Vagina (tissue), 2 donors: ENCODE measurements at places on chromosomes 7 and 10. TPM values are rescaled to one million over a fixed set of nuclear protein-coding genes. Genes with fewer than 3 reads are reported as not detected.

DNA sequence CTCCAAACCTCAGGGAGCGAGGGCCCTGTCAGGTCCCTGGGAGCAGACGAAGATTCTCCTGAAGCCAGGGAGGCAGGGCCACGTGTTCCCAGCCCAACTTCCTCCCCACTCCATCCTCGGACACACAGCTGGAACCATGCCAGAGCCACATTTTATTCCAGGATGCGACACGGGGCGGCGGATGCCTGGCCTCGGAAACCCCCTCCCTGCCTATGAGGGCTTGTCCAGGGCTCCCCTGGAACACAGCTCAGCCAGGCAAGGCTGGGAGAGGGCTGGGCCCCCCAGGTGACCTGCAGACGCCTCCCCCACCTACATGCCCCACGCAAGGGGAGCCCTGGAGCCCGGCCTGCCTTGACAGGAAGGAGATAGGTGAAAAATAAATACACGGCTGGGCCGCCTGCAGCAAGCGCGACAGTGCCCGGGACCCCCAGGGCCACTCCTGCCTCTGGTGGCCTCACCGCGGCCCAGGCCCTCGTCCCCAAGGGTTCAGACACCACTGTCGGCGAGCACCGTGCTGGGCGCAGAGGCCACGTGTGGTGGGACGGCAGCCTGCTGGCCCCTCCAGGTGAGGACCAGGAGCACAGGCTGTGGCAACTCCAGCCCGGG, 21.5 kb downstream of the GET4 start:
- peaks cover 11% of the 10 kb centered on the region for H3K4me1 ChIP-seq
- no peak overlapping the region for H3K27ac ChIP-seq
- no peak overlapping the region for H3K4me3 ChIP-seq

GRCh38 chr7:149719912-149720335, 53.5 kb downstream of the ZNF467 start:
- no peak overlapping the region for H3K27ac ChIP-seq
- no peaks in the 10 kb centered on the region for H3K27me3 ChIP-seq
- peak; percentile 89 for DNase-seq
- peaks cover 44% of the 10 kb centered on the region for H3K36me3 ChIP-seq
- peaks cover 23% of the 10 kb centered on the region for H3K4me1 ChIP-seq

DNA sequence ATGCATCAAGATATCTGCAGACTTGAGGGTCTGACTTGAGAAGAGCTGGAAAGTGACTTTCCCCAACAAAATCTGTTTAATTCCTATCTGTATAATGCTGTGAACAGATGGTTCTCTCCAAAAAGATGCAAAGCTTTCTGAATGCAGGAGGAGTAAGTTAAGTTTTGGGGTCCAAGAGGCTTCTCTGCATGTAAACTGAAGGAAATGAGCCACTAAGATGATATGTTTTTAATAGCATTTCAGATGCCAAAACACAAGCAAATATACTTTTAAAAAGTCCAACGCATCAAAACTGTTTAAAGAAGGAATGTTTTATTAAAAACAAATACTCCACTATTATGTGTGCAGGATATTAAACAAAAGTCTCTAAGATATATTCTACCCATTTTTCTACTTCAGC, 137.0 kb downstream of the STRA8 start:
- H3K4me3 ChIP-seq: no peak overlapping the region
- no peak for DNase-seq
- no peaks in the 10 kb centered on the region for H3K27me3 ChIP-seq
- no peak overlapping the region for H3K27ac ChIP-seq

C1GALT1 gene
- 29.0 TPM for total RNA-seq

DNA sequence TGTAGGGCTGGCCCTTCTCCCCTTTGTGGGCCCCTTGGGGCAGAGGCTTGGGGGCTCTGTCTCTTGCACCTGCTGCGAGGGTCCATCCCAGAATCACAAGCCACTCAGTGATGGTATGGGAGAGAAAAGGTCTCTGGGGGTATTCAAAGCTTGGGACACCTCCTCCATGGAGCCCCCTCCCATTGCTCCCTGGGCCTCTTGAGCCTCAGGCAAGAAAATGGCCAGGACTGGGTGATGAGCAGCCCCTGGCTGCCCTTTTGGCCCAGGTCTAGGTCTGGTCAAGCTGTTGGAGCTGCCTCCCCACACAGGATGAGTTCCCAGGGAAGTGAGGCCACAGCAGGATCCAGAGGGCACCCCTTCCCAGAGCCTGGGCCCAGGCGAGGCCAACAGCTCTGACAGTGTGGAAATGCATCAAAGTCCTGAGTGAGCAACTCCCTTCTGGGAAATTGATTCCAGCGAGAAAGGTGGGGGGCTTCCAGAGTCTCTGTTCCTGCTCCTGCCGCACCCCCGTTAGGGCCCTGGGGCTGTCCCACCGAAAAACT, 3.4 kb upstream of the MYL7 start:
- H3K4me3 ChIP-seq: no peak overlapping the region
- no peak for DNase-seq
- no peak overlapping the region for H3K27ac ChIP-seq

DNA sequence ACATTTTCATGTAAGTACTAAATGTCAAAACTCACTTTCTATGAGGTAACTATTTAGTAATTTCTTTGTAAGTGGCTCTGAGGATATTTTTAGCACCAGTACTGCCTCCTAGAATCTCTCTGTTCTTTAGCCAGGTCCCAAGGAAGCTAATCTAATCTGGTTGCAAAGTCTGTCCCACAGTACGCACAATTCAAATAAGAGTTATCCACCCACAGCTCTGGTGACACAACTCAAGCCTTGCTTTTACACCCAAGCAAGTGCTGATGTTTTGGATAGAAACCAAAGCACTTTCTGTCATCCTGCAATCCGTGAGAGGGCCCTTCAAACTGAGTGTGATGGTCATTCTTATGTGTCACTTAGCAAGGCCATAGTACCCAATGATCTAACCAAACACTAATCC, 14.5 kb downstream of the GIMAP5 start:
- H3K4me1 ChIP-seq: no peaks in the 10 kb centered on the region
- no peak overlapping the region for H3K4me3 ChIP-seq
- H3K27ac ChIP-seq: no peak overlapping the region
- DNase-seq: no peak

OR9A2 gene
- not detected for total RNA-seq

MYO3A gene
- 0.25 TPM for total RNA-seq

CRTAC1 gene
- 2.5 TPM for total RNA-seq

DNA sequence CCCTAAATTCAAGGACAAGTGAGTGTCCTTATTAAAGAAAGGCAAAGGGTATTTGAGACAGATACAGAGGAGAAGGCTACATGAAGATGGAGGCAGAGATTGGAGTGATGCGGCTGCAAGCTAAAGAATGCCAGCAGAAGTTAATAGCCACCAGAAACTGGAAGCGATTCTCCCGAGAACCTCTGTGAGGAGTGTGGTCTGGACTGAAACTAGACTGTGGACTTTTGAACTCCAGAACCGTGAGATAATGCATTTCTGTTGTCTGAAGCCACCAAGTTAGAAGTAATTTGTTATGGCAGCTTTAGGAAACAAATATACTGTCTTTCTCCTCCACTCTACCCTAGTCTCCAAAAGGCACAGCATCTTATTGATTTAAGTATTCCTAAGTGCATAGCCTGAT, 80.3 kb upstream of the CREB5 start:
- no peak overlapping the region for H3K4me3 ChIP-seq
- H3K27me3 ChIP-seq: no peaks in the 10 kb centered on the region
- no peaks in the 10 kb centered on the region for H3K36me3 ChIP-seq
- no peak for DNase-seq
- peaks cover 7% of the 10 kb centered on the region for H3K4me1 ChIP-seq

DNA sequence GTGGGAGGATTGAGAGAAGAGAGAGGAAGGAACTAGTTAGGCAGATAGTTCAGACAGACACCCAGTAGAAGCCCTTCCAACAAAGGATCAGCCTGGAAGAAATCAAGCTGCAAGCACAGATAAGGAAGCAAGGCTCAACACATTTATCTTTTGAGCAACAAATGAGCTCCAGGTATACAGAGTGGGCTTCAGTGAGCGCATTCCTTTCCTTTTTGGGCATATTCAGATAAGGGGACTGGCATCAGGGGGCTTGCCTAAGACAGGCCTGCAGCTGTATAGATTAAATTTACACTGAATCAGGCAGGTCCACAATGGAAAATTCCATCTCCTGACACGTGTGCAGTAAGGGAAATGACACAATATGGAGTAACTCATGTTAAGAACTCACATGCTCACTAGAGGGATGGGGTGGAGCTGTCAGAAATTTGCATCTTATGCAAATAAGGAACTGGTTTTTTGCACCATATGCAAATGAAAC, 147.2 kb downstream of the AKR1D1 start:
- H3K36me3 ChIP-seq: no peaks in the 10 kb centered on the region
- H3K27me3 ChIP-seq: no peaks in the 10 kb centered on the region
- no peak overlapping the region for H3K4me3 ChIP-seq
- H3K4me1 ChIP-seq: no peaks in the 10 kb centered on the region

DNA sequence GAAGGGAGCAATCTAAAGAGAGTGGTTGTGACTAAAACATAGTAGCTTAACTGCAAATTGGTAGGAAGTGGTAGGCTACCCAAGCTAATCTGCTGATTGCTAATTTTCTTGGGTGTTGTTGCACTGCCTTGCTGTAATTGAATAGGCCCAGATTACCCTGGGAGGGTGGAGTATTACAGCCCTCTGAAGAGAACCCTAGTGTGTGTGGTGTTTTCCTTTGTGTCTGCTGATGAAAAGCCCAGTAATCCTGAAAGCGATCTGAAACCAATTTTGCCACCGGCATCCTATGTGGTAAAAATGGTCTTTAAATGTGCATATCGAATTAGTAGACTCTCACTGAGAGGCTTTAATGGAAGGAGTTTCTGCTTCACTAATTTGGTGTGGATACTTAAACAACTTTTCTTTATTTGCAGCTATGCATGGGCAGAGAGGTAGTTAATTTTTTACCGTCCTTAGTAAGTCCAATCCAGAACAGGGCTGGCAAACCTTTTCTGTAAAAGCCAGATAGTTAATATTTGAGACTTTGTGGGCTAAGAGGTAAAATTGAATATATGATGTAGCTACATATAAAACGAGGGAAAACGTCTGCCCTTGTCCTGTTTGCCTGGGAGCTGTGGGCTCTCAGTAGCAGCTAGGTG, 92.5 kb downstream of the CSTF2T start:
- no peaks in the 10 kb centered on the region for H3K4me1 ChIP-seq
- no peak overlapping the region for H3K4me3 ChIP-seq

- H3K27me3 ChIP-seq: no peaks in the 10 kb centered on the region
- no peak overlapping the region for H3K4me3 ChIP-seq
- H3K4me1 ChIP-seq: peaks cover 35% of the 10 kb centered on the region
- no peaks in the 10 kb centered on the region for H3K36me3 ChIP-seq
- H3K27ac ChIP-seq: peak overlapping the region; percentile 5
Observed at GRCh38 chr10:3090914-3091787, 23.8 kb downstream of the PFKP start.

NKX1-2 gene
- total RNA-seq: 0.98 TPM

GRCh38 chr7:34070511-34071323, 165.4 kb downstream of the BMPER start:
- no peak for DNase-seq
- H3K27ac ChIP-seq: no peak overlapping the region
- no peaks in the 10 kb centered on the region for H3K4me1 ChIP-seq
- no peak overlapping the region for H3K4me3 ChIP-seq

FXYD4 gene
- not detected for total RNA-seq

NPSR1 gene
- total RNA-seq: not detected

- H3K4me3 ChIP-seq: no peak overlapping the region
- no peaks in the 10 kb centered on the region for H3K36me3 ChIP-seq
- H3K27ac ChIP-seq: no peak overlapping the region
- peaks cover 5% of the 10 kb centered on the region for H3K4me1 ChIP-seq
- H3K27me3 ChIP-seq: no peaks in the 10 kb centered on the region
- DNase-seq: no peak
Observed at GRCh38 chr10:74981831-74982633, 129.4 kb upstream of the SAMD8 start.

- peaks cover 12% of the 10 kb centered on the region for H3K4me1 ChIP-seq
- no peak overlapping the region for H3K4me3 ChIP-seq
- H3K27ac ChIP-seq: no peak overlapping the region
- no peaks in the 10 kb centered on the region for H3K27me3 ChIP-seq
- DNase-seq: no peak
Observed at GRCh38 chr7:17098515-17098914, 199.9 kb upstream of the AHR start.

DNA sequence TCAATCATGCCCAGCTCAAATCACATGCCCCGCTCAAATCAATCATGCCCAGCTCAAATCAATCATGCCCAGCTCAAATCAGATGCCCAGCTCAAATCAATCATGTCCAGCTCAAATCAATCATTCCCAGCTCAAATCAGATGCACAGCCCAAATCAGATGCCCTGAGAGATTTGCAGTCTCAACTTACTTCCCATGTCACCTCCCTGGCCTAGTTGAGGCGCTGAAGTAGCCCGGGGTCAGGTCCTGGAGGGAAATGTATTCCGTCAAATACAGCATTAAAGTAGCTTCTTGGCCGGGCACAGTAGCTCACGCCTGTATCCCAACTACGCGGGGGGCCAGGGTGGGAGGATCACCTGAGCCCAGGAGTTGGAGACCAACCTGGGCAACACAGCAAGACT, 15.7 kb upstream of the PRKAR1B start:
- H3K27ac ChIP-seq: no peak overlapping the region
- H3K36me3 ChIP-seq: peaks cover 18% of the 10 kb centered on the region
- no peak overlapping the region for H3K4me3 ChIP-seq
- H3K4me1 ChIP-seq: no peaks in the 10 kb centered on the region
- H3K27me3 ChIP-seq: no peaks in the 10 kb centered on the region
- no peak for DNase-seq

AOAH gene
- 7.4 TPM for total RNA-seq

- H3K36me3 ChIP-seq: no peaks in the 10 kb centered on the region
- DNase-seq: peak; percentile 49
- H3K27me3 ChIP-seq: no peaks in the 10 kb centered on the region
- no peak overlapping the region for H3K27ac ChIP-seq
Observed at GRCh38 chr10:4073912-4074311, 288.9 kb upstream of the KLF6 start.

DNA sequence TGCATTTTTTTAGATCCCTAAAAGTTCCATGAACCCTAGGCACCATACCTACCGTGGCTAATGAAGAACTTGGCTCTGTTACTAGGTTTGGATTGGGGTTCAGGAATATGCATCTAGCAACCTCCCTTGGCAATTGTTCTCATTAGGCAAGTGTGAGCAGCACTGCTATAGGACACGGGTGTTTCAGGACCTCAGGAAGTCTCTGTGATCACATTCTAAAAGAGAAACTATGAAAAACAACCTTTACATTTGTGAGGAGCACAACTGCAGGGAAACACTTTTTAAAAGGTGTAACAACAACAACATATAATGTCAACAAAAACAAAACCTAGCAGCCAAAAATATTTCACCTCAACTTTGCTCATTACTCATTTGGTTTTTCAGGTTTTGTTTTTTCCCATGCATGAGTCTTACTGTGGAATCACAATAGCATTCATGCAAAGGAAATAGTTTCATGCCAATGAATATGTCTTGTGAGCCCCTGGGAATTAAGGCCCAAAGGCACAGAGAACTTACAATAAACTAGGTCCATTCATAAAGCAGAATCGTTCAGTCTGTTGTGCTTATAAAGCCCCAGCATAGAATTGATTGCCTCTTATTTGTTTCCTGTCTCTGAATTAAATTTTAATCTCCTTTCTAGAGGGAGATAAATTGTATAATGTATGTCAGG, 255.7 kb upstream of the DGKB start:
- no peak overlapping the region for H3K4me3 ChIP-seq
- H3K27ac ChIP-seq: no peak overlapping the region
- DNase-seq: no peak
- no peaks in the 10 kb centered on the region for H3K36me3 ChIP-seq

- H3K27ac ChIP-seq: no peak overlapping the region
- no peaks in the 10 kb centered on the region for H3K27me3 ChIP-seq
- no peak for DNase-seq
- no peaks in the 10 kb centered on the region for H3K36me3 ChIP-seq
Observed at GRCh38 chr10:101935431-101935830, 91.8 kb upstream of the KCNIP2 start.

GRCh38 chr10:132156382-132156781, 30.4 kb upstream of the DPYSL4 start:
- H3K27ac ChIP-seq: no peak overlapping the region
- H3K36me3 ChIP-seq: no peaks in the 10 kb centered on the region
- H3K4me3 ChIP-seq: no peak overlapping the region
- no peaks in the 10 kb centered on the region for H3K4me1 ChIP-seq
- no peaks in the 10 kb centered on the region for H3K27me3 ChIP-seq
